ENCODE measurements at places on chromosomes 2 and 18. TPM values are rescaled to one million over a fixed set of nuclear protein-coding genes. Genes with fewer than 3 reads are reported as not detected.

DNA sequence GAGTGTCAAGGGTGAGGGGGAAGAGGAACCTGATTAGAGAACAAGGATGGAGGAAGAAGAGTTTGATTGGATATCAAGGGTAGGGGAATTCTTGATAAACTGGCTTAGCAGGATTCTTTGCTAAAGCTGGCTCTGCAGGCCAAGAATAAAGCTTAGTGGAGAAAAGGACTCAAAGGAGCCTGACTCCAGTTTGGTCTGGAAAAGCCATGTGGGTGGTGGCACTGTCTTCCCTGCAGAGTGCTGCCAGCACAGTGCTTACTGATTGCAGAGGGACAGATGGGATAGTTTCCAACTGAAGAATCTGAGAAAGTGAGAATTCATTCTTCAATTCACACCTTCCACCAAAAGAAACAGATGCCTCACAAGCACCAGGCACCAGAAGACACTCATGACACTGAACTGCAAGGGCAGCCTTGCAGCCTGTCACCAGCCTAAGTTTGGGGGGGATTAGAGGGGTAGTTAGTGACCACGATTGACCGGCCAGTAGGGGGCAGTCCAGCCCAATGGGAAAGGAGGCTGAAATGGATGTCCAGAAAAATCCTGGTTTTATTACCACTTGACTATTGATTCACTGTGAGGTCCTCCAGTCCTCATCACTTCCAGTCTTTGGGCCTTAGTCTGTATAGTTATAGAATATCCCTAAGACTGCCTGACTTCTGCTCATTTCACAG is 334.5 kb downstream of the SMAD2 start:
- no peak overlapping the region for H3K4me3 ChIP-seq
- no peaks in the 10 kb centered on the region for H3K36me3 ChIP-seq

- H3K27ac ChIP-seq, result no peak overlapping the region
- H3K4me1 ChIP-seq, result no peaks in the 10 kb centered on the region
- no peaks in the 10 kb centered on the region for H3K27me3 ChIP-seq
- no peak overlapping the region for H3K4me3 ChIP-seq
- no peak for DNase-seq
- no peaks in the 10 kb centered on the region for H3K36me3 ChIP-seq
Observed at GRCh38 chr2:80073134-80073561, 231.4 kb downstream of the LRRTM1 start.

GRCh38 chr18:44238454-44238853 is 442.2 kb upstream of the SETBP1 start:
- no peaks in the 10 kb centered on the region for H3K36me3 ChIP-seq
- H3K27me3 ChIP-seq, result no peaks in the 10 kb centered on the region
- DNase-seq, result no peak
- H3K4me3 ChIP-seq, result no peak overlapping the region
- H3K27ac ChIP-seq, result no peak overlapping the region
- H3K4me1 ChIP-seq, result no peaks in the 10 kb centered on the region

GRCh38 chr2:148530350-148530749 is 114.2 kb upstream of the EPC2 start:
- no peaks in the 10 kb centered on the region for H3K36me3 ChIP-seq
- no peak overlapping the region for H3K4me3 ChIP-seq
- no peaks in the 10 kb centered on the region for H3K27me3 ChIP-seq
- DNase-seq, result no peak

ACMSD gene
- not detected for total RNA-seq

MMADHC gene
- 46.9 TPM for total RNA-seq

GRCh38 chr18:30359521-30359920 is 683.0 kb downstream of the DSC3 start:
- no peak overlapping the region for H3K4me3 ChIP-seq
- H3K4me1 ChIP-seq, result no peaks in the 10 kb centered on the region
- H3K27me3 ChIP-seq, result no peaks in the 10 kb centered on the region
- H3K27ac ChIP-seq, result no peak overlapping the region
- H3K36me3 ChIP-seq, result no peaks in the 10 kb centered on the region

DNA sequence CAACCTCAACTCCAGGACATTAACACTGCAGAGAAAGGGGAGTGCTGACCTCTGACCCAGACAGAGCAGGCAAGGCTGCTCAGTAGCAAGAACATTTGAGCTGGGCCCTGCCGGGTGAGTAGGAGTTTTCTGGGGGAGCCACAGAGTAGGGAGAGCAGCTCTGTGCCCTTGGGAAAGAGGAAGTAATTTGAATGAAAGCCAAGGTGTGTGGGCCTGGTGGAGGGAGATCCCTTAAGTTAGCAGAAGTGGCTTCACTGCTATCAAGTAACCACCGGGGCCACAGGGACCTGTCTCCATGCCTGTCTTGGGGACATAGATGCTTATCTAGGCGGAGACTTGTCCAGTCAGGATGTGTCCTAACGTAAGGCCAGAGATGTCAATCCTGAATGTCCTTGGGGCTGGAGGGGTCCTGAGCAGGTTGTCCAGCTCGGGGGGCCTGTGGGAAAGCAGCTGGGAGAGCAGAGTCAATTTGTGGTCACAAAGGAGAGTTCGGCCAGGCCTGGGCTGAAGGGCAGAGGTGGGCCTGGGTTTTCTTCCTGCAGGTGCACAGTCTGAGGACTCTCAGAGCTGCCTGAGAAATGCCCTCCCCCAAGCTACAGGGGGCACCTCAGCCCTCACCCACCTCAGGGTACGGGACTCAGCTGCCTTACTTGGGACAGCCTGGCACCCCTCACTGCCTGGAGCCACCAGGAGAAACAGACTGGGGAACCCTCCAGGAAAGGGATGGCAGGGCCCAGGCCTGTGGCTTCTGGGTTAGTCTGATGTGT is 15.0 kb upstream of the OTOF start:
- H3K27me3 ChIP-seq, result peaks cover 6% of the 10 kb centered on the region
- H3K4me1 ChIP-seq, result no peaks in the 10 kb centered on the region
- DNase-seq, result no peak
- H3K4me3 ChIP-seq, result no peak overlapping the region

Measured in suprapubic skin (tissue), 4 donors.